Stimulated activated CD4-positive, alpha-beta T cell treated with anti-CD3 and anti-CD28 coated beads, Interleukin-1b, Interleukin-23, amount 100 ng/mL, for 1 hour (primary cell): ENCODE measurements at places on chromosomes 5 and 9.

GRCh38 chr9:107489144-107489673 lies 360 bp downstream of the KLF4 start:
- no peak for DNase-seq

- peak; percentile 11 for DNase-seq
These were observed 266.2 kb downstream of the NSG2 start for GRCh38 chr5:174311531-174312269.

DNA sequence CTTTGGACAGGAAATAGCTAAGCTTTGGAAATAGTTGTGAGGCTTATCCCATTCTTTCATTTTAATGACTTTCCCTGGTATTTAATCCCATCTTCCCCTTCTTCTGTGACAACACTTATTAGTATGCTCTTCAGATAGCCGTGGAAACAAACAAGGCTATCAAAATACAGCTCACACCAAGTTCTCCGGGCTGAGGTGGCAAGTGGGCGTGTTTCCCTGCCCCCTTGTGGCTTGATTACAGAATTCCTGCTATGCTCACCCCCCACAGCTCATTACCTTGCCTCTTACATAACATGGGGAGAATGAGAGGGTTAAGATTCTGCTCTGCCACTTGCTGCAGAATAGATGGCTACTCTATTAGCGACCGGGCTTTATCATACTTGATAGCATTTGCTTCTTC lies 437.1 kb upstream of the TLE4 start:
- no peak for DNase-seq

GRCh38 chr5:108607421-108607820 lies 140.3 kb upstream of the FER start:
- DNase-seq: no peak

GRCh38 chr5:133811168-133811567 lies 157.3 kb downstream of the C5orf15 start:
- DNase-seq: no peak

- DNase-seq: no peak
These were observed 218.1 kb upstream of the WWC1 start for GRCh38 chr5:168073311-168073710.

- DNase-seq: no peak
These were observed 484 bp downstream of the GFM2 start for GRCh38 chr5:74766418-74766848.

GRCh38 chr9:16143310-16143709 lies 590.5 kb downstream of the CCDC171 start:
- no peak for DNase-seq
